ENCODE measurements at places on chromosomes 4 and X.

DNA sequence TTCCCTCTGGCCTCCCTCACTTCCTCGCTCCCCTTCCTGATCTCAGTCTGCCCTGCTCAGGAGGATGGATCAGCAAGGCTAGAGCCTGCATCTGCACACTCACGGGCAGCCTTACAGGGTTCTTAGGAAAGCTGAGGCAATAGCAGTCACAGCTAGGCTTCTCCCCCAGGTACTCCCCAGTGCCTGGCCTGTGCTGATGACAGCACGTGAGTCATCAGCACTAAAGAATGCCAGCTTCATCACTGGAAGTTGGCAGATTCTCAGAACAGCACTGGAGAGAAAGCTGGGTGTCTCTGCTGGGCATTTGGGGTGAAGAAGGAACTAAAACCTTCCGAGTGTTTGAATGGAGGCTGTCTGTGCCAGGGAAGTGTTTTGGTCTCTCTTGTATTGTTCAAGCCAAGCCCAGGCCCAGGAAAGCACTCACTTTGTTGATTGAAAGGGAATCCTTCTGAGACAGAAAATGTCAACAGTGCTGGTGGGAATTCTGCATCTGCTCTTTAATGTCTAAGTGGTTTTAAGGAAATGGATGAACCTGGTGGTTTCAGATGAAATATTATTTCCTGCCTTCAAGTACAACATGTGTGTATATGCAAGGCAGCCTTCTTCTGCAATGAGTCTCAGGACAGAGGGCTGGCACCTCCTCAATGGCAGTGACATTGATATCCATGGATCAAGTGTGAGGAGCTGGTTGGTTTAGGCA is 73.0 kb upstream of the SCOC start:
- DNase-seq = no peak

- no peak for DNase-seq
These were observed 32.0 kb upstream of the SGMS2 start for GRCh38 chr4:107792711-107793110.

- no peak for DNase-seq
These were observed 448.2 kb upstream of the FAT1 start for GRCh38 chr4:187171706-187172339.

DNA sequence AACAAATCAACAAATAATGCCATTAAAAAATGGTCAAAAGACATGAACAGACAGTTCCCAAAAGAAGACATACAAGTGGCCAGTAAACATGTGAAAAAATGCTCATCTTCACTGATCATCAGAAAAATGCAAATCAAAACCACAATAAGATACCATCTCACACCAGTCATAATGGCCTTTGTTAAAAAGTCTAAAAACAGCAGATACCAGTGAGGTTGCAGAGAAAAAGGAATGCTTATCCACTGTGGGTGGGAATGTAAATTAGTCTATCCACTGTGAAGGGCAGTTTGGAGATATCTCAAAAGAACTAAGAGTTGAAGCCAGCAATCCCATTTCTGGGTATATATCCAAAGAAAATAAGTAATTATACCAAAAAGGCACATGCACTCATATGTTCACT is 668.1 kb upstream of the CPEB2 start:
- DNase-seq = no peak

- no peak for DNase-seq
These were observed 43.3 kb downstream of the SHROOM4 start for GRCh38 chrX:50770702-50771101.

- no peak for DNase-seq
These were observed 443.0 kb downstream of the GPM6A start for GRCh38 chr4:175369087-175369486.

GRCh38 chrX:22272613-22273012 is at the start of gene CBLL2:
CBLL2 (plus strand) TSS chrX:22272913; CDS start chrX:22272992, 79 bp downstream.
- no peak for DNase-seq

DNA sequence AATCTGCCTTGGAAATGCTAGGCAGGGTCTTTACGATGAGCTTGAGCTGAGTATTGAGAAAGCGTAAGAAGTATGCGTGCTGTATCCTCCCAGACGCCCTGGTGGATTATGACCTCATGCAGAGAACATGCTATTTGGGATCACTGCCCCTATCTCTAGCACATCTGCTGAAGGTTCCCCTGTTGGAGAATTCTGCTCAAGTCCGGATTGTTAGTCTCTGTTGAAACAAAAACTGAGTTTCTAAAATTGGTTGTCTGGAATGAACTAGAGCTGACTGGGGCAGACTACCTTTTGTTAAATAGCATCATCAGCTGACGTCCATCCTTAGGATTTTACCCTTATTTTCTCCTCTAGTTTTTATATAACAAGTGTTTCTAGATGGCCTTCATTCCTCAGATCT is 7.5 kb downstream of the FHDC1 start:
- DNase-seq = no peak

DNA sequence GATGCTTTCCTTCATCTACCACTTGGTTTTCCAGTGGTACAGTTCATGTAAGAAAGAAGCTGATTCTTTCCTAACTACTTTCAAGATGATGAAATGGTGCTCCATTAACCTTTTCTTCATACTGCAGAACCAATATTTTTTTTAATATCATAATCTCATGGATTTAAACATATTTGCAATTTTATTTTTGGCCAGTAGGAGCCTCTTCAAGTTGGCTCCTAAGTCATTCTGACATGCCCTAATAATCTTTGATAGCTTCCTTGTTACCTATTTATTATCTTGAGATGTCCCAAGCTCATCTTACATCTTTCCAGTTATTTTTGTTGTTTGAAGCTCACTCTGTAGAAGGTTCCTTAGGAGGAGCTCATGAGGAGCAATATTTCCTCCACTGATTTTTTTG is 170.2 kb downstream of the APBB2 start:
- DNase-seq = no peak

GRCh38 chr4:86563416-86563815 is 30.7 kb upstream of the PTPN13 start:
- DNase-seq = no peak

- no peak for DNase-seq
These were observed 75.7 kb upstream of the LRPAP1 start for GRCh38 chr4:3607690-3608552.

- no peak for DNase-seq
These were observed 106.6 kb upstream of the PDE5A start for GRCh38 chr4:119735165-119735651.

GRCh38 chrX:22360129-22360528 is 87.4 kb downstream of the CBLL2 start:
- DNase-seq = no peak

- no peak for DNase-seq
These were observed 28.2 kb downstream of the FAM149A start for GRCh38 chr4:186132577-186133242.

DNA sequence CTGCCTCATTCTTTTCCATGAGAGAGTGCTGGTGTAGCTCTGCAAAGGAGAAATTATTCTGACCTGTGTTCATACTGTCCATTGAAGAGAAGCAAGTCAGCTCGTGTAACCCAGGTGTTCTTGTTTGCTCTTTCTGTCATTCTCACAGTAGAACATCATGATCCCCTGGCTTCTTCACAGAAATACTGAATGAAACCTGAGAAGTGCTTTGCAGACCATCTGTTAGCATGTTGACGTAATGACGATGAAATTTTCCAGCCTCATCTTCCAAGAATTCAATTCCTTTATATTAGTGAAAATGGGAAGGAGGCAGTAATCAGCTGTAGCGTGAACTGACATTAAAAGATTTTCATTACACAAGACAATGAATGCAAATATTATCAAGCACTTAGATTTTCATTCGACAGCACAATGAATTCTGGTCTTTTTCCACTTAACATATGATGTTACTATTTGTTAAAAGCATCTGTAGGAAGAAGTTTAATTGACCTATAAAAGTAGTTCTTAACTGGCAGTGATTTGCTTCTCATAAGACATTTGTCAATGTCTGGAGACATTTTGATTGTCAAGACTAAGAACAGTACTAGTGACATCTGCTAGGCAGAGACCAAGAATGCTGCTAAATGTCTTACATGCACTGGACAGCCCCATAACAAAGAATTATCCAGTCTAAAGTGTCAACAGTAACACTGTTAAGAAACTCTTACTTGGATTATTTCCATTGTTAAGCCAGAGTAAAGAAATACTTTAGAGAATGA is 246.3 kb downstream of the BANK1 start:
- no peak for DNase-seq

DNA sequence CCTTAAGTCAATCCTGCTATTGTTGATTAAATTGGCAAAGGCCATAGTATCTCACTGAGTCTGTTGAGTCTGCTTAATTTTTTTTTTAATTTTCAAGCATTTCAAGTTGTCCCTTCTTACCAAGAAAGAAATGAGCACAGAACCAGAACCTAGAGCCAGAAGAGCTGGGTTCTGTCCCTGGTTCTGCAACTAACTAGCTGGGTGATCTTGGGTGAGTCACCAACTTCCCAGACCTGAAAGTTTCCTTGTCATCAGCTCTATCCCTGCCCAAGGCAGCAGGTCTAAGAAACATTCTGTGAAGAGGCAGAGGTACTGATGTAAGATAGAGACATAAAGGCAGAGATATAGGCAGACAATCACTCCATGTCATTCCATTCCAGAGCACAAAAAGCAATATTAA is 17.3 kb downstream of the TEC start:
- DNase-seq = no peak

GRCh38 chr4:145171911-145172310 is 8.5 kb downstream of the OTUD4 start:
- DNase-seq = no peak

Measured in thymus (tissue), 14 donors.